ENCODE measurements at places on chromosomes 7 and 10. TPM values are rescaled to one million over a fixed set of nuclear protein-coding genes. Genes with fewer than 3 reads are reported as not detected.

DNA sequence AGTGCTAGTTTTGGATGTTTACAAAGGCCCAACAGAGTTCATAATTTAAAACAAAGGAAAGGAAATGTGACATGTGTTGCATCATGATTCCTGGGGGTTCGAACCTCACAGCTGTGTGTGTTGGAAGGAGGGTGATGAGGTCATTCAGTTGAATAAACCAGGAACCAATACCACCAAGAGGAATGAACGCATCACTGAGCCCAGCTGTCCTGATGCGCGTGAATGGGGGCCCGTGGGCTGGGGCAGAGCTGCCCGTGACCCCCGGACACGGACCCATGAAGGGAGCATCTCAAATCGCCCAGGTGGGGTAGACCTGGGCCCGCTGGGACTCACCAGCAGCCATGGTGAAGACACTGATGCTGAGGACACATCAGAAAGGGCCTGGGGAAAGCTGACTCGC, 33.0 kb downstream of the BRI3 start:
- no peak for DNase-seq

- no peak for DNase-seq
Observed at GRCh38 chr10:117138838-117139580, 939 bp upstream of the VAX1 start.

DNA sequence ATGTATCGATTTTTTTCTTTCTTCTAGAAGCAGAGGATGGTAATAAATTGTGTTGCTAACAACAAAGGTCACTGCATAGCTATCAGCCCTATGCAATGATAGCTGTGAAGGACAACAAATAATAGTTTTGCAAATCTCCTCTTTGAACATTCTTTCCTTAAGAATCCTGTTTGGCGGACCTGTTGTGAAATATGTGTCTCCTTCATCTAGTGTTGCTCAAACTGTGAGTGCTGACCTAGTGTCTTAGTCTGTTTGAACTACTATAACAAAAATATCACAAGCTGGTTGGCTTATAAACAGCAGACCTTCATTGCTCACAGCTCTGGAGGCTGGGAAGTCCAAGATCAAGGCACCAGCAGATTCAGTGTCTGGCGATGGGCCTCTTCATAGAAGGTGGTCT, 53.7 kb downstream of the CAV1 start:
- DNase-seq, result no peak

The DOCK1 gene
- 29.9 TPM for polyA plus RNA-seq

The SVOPL gene
- not detected for polyA plus RNA-seq

- DNase-seq, result no peak
Observed at GRCh38 chr10:75847477-75847876, 416.1 kb downstream of the LRMDA start.

The SPDYE16 gene
- polyA plus RNA-seq, result 4.5 TPM

The UCN3 gene
- polyA plus RNA-seq, result not detected

DNA sequence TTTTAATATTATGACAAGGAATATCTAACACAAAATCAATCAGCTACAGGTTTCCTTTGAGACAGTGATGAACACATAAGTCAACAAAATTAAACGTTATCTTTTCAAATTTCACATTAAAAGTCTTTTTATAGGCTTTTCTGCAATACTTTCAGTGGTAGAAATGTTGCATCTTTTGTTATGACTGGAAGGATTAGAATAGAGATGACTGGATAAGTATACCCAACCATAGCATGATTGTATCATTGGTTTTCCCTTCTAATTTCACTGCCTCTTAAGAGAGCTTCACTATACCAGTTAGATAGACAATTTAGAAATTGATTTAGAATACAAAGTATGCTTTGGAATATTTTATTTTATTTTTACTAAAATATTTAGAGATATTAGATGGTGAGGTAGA, 273.9 kb downstream of the PHF14 start:
- no peak for DNase-seq

- DNase-seq, result no peak
Observed at GRCh38 chr10:101250136-101250535, 20.9 kb upstream of the LBX1 start.

The KEL gene
- polyA plus RNA-seq, result 1.1 TPM

DNA sequence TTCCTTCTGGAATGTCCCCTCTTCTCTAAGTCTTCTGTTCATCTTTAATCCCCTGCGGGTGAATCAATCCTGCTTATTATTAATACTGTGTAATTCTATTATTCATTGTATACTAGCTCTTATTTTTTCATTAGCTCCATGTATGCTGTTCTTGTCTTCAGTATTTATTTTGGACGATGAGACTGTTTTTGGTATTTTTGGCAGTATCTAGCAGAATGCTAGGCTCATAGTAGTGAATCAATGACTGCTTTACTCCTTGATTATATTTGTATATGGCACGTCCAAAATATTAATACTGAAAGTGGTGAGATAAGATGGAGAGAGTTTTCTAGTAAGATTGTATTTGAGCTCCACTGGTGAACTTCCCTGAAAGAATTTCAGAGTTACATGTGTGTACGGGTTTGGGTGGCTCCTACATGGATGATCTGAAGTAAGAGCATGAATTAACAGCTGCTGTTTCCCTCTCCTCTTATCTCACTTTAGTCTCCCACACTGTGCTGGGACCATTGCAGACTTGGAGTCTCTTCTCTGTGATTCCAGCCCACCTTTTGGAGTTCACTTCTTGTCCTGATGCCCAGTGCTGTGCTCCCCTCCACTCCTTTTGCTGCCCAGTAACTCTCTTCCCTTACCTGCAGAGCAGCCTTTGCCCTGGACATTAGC, 226.0 kb downstream of the CDK14 start:
- no peak for DNase-seq

The SORCS1 gene
- 4.7 TPM for polyA plus RNA-seq

GRCh38 chr10:99369551-99369950, 40.4 kb downstream of the CNNM1 start:
- no peak for DNase-seq

GRCh38 chr10:108562105-108562504, 1361.2 kb downstream of the XPNPEP1 start:
- no peak for DNase-seq

GRCh38 chr7:116726713-116727431, 54.9 kb downstream of the MET start:
- DNase-seq, result no peak

The ZNF853 gene
- 15.5 TPM for polyA plus RNA-seq

GRCh38 chr10:129184196-129184595, 282.8 kb upstream of the MGMT start:
- peak; percentile 64 for DNase-seq

The MKRN1 gene
- polyA plus RNA-seq, result 77.3 TPM

The OR2A7 gene
- 1.1 TPM for polyA plus RNA-seq

DNA sequence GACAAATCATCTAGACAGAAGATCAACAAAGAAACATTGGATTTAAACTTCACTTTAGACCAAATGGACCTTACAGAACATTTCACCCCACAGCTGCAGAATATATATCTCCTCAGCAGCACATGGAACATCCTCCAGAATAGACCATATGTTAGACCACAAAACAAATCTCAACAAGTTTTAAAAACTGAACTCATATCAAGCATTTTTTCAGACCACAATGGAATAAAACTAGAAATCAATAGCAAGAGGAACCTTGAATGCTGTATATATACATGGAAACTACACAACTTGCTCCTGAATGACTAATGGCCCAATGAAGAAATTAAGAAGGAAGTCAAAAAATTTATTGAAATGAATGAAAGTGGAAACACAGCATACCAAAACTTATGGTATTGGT, 157.7 kb downstream of the MTERF1 start:
- DNase-seq, result no peak

DNA sequence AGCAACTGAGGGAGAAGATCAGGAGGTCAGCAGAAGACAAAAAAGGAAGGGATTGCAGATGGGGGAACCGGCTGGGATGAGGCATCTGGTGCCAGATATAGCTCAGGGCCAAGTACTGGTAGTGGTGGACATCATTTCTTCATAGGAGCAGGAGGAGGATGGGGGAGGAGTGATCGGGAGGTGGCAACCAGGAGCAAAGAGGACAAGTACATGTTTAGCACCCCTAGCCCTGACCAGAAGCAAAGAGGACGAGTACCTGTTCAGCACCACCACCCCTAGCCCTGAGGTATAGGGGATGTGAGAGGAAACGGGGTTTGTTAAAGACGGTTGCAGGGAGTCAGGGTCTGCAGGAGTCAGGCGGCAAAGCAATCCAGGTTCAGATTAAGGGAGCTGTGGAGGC, 84.5 kb upstream of the NPS start:
- DNase-seq, result no peak

GRCh38 chr7:150428671-150429451, 21.6 kb upstream of the GIMAP8 start:
- DNase-seq, result no peak

The C10orf105 gene
- 0.50 TPM for polyA plus RNA-seq

GRCh38 chr10:112203328-112204076, 19.9 kb upstream of the GPAM start:
- no peak for DNase-seq

DNA sequence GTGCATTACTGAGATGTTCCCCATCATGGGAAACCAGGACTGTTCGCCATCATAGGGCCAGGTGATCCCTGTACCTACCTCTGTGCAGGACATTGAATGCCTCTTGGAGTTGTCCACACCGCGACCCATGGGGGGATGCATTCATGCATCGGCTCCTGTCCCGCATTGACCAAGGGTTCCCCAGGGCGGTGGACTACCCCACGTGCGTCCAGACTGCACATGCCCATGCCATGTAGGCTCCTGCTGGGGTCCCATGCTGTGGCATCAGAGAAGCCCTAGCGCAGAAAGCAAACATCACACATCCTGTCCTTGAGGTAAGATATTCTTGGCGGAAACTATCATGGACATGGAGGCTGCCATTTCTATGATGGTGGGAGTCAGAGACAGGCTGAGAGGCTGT, 121.6 kb upstream of the UNC5B start:
- no peak for DNase-seq

- no peak for DNase-seq
Observed at GRCh38 chr10:54613162-54613561, 187.9 kb downstream of the PCDH15 start.

The HKDC1 gene
- not detected for polyA plus RNA-seq

- no peak for DNase-seq
Observed at GRCh38 chr10:26650406-26650805, 47.1 kb upstream of the PDSS1 start.

GRCh38 chr10:6788731-6789130, 208.7 kb upstream of the PRKCQ start:
- peak; percentile 36 for DNase-seq

GRCh38 chr10:78599122-78599853, 469.5 kb upstream of the ZMIZ1 start:
- DNase-seq, result no peak

Data from hindlimb muscle (tissue), 1 donor.